Anterior cingulate cortex (tissue), 58 donors: ENCODE measurements at places on chromosomes 4 and X.

DNA sequence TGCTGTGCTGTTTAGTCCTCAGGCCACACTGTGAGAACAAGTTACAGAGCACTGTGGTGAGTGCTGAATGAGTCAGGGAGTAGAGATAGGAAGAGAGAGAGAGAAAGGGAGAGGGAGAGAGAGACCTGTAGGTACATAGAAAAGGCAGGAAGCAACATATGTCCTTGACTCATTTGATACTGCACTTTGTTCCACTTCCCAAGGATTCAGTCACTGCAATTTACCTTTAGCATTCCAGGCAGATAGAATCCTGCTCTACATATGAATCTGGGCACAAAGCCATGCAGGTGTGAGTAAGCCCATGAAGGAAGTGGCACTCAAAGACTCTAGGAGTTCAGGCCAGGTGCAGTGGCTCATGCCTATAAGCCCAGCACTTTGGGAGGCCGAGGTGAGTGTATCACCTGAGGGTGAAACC lies 1.0 kb upstream of the DAPP1 start:
- DNase-seq = no peak

GRCh38 chr4:55509266-55509665 lies 37.4 kb downstream of the CLOCK start:
- no peak for DNase-seq

DNA sequence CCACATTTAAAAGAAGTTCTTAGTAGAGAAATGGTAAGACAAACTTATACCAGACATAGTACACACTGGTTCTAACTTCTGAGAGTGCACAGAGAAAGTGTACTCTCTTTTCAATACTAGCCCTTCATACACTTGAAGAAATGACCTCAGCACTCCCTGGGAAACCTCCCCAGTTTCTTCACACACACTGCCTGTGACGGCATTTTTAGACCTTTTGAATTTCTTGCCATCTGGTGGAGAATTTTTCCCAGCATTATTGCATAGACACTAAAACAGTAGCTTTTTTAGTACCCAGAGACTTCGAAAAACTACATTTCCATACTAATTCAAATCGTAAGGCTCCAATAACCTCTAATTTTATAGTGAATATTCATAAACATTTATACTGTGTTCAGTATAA lies 341.6 kb upstream of the MAOA start:
- no peak for DNase-seq

GRCh38 chr4:108466936-108467902 lies 153.2 kb upstream of the RPL34 start:
- DNase-seq = no peak

- no peak for DNase-seq
Measured at GRCh38 chr4:22416403-22416802, 99.5 kb downstream of the ADGRA3 start.

- no peak for DNase-seq
Measured at GRCh38 chr4:98639523-98639922, 18.9 kb downstream of the TSPAN5 start.

- DNase-seq = no peak
Measured at GRCh38 chr4:115292320-115293092, 179.1 kb upstream of the NDST4 start.

- DNase-seq = no peak
Measured at GRCh38 chr4:114217150-114217817, 237.8 kb upstream of the ARSJ start.

DNA sequence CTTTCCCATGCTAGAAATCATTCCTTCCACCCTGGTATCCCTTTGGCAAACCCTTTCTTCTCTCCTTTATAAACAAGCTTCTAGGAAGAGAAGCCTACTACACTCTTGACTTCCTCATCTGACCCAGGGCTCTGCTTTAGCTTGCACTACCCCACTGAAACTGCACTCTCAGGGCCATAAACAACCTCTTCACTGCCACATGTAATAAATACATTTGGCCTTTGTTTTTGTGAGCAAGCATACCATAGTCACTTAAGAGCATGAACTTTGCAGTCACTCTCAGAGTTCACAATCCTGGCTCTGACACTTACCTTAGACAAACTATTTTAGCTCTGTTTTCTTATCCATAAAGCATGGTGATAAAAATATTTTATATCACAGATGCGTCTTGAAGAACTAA lies 50.7 kb upstream of the USP38 start:
- no peak for DNase-seq

- DNase-seq = no peak
Measured at GRCh38 chr4:150302553-150302952, 224.3 kb downstream of the DCLK2 start.

DNA sequence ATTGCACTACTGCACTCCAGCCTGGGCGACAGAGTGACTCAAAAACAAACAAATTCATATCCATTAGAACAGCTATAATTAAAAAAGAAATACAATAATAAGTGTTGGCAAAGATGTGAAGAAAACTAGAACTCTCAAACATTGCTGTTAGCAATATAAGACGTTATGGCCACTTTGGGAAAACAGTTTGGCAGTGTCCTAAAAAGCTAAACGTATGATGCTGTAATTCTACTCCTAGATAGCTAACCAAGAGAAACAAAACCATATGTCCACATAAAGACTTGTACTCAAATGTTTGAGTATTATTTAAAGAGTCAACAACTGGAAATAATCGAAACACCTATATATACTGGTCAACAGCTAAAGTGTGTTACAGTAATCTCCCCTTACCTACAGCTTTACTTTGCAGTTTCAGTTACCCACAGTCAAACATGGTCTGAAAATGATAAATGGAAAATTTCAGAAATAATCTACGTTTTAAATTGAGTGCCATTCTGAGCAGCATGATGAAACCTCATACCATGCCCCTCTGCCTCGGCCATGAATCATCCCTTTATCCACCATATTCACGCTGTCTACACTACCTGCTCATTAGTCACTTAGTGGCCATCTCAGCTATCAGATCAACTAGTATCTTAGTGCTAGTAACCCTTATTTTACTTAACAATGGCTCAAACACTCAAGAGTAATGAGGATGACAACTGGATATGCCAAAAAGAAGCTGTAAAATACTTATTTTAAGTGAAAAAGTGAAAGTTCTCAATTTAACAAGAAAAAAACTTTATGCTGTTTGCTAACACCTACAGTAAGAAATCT lies 4.9 kb downstream of the ELF2 start:
- no peak for DNase-seq

DNA sequence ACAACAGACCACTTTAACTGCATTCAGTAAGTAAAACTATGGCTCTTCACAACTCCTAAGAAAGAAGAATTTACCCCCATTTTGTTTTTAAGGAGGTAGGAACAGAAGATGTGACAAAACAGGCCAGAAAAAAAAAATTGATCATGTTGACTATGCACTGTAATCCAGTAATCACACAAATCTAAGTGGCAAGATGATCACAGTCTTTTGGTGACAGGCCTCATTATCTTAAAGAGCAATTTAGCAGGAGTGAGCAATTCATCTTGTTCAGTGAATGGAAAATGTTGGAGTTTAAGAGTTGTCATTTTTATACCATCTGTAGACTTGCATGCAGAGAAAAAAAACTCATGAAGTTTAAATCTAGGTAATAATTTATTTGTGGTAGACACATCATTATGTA lies 115.1 kb downstream of the SLC39A8 start:
- no peak for DNase-seq

DNA sequence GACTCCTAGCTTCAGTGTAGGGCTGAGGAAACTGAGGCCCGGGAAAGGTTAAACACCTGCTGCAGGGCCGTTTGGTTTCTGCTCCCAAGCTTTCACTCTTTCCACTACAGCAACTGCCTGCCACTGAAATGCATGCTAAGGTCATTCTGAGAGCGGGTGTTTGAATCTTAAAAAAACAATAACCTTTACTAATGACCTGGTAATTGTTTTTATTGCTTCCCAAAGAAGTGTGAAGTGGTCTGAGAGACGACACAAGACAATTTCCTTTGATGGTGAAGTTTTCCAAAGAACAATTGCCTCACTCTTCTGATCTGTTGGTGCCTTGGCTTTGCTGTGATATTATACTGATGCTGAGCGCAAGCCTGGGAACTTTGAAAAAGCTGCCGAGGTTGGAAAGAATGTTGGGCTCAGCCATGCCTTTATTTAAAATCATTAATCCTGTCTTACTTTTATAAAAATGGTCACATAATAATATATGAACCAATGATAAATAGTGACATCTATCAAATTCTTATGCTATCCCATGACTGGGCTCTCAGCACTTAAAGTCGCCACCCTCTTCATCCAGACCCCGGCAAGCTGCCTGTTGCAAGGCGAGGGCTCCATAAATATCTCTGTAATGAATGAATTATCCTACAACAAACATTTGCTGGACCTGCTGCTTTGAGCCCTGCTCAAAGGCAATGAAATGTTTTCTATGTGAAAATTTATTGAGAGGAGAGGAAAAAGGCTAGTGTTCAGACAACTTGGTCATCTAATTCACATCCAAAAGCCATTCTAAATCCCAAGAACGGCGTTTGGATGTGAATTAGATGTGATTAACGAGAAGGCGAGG lies 67.8 kb upstream of the SOD3 start:
- DNase-seq = no peak

GRCh38 chrX:63430026-63430425 lies 78.9 kb upstream of the SPIN4 start:
- DNase-seq = no peak

DNA sequence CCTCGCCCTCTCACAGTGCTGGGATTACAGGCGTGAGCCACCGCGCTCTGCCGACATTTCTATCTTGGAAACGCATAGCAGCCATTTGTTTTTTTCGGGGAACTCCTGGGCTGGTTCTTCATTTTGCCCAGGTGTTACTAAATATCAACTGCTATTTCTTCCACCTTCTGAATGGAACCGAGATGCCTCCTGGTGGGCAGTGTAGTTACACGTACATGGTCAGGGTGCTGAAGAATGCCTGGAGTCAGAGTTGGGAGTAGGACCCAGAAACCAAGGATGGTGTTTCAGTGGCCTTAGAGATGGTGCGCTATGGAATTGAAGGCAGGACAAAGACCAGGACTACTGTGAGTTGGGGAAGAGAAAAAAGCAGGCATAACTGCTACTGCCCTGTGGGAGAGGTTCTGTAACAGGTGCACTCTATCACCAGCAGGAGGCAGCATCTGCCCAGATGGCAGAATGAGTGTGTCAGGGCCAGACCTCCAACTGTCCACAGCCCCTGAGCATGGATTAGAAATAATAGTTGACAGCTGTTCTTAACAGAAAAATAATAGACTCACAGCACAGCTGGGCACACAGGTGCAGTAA lies 81.7 kb downstream of the ZC4H2 start:
- no peak for DNase-seq
